ENCODE measurements at places on chromosomes 3 and 15.

- H3K27ac ChIP-seq: no peak overlapping the region
- H3K4me1 ChIP-seq: peaks cover 5% of the 10 kb centered on the region
- no peak overlapping the region for H3K4me3 ChIP-seq
- H3K36me3 ChIP-seq: no peaks in the 10 kb centered on the region
Observed at GRCh38 chr3:33173103-33173502, 45.5 kb downstream of the SUSD5 start.

DNA sequence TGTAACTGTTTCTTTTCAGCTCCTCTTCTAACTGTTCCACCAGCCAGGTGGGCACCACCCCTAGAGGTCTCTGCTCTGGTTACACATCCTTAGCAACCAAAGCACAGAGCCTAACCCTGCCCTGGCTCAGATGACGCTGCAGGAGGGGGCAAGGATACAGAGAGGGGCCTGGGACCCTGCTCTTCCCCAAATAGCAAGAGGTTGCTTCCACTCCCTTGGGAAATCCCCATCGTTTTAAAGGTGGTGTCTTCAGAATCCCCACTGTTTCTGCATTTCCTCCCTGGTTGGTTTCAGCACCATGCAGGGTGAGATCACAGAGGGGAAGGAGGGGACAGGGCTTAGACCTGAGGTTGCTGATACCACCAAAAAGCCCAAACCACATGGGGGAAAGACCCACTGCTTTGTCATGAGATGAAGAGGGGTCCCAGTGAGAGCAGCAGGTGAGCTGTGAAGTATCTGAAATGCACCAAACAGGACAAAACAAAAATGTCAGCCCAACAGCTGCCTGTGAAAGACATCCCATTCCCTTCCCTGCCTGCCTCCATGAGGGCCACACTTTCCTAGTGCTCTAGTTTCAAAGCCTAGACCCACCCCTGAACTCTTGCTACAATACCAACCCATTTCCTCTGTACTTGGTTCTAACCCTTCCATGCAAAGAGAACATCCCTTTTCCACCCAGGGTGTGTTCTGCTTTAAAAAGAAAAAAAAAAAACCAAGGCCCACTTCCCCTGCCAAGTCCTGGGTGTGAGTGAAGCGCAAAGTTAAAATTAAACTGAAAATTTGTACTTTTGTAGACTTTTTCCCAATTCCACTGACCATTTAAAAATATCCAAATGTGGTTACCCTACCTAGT, 29.0 kb downstream of the ANP32A start:
- H3K4me3 ChIP-seq: no peak overlapping the region
- H3K36me3 ChIP-seq: peaks cover 7% of the 10 kb centered on the region
- H3K27ac ChIP-seq: no peak overlapping the region
- peaks cover 99% of the 10 kb centered on the region for H3K4me1 ChIP-seq
- H3K27me3 ChIP-seq: no peaks in the 10 kb centered on the region
- DNase-seq: no peak

- peak overlapping the region; percentile 53 for H3K27ac ChIP-seq
- peak overlapping the region; percentile 30 for H3K4me3 ChIP-seq
- DNase-seq: no peak
- peaks cover 22% of the 10 kb centered on the region for H3K27me3 ChIP-seq
- H3K36me3 ChIP-seq: no peaks in the 10 kb centered on the region
Observed at GRCh38 chr15:89749951-89750559, 994 bp downstream of the MESP1 start.

- H3K27me3 ChIP-seq: no peaks in the 10 kb centered on the region
- H3K4me3 ChIP-seq: no peak overlapping the region
- H3K4me1 ChIP-seq: no peaks in the 10 kb centered on the region
- H3K36me3 ChIP-seq: no peaks in the 10 kb centered on the region
- no peak overlapping the region for H3K27ac ChIP-seq
Observed at GRCh38 chr3:67311440-67311839, 313.3 kb downstream of the KBTBD8 start.

GRCh38 chr15:57198131-57198530, 178.2 kb upstream of the CGNL1 start:
- no peak overlapping the region for H3K4me3 ChIP-seq
- H3K27me3 ChIP-seq: no peaks in the 10 kb centered on the region
- peaks cover 4% of the 10 kb centered on the region for H3K4me1 ChIP-seq
- H3K36me3 ChIP-seq: peaks cover 15% of the 10 kb centered on the region
- H3K27ac ChIP-seq: no peak overlapping the region
- no peak for DNase-seq

DNA sequence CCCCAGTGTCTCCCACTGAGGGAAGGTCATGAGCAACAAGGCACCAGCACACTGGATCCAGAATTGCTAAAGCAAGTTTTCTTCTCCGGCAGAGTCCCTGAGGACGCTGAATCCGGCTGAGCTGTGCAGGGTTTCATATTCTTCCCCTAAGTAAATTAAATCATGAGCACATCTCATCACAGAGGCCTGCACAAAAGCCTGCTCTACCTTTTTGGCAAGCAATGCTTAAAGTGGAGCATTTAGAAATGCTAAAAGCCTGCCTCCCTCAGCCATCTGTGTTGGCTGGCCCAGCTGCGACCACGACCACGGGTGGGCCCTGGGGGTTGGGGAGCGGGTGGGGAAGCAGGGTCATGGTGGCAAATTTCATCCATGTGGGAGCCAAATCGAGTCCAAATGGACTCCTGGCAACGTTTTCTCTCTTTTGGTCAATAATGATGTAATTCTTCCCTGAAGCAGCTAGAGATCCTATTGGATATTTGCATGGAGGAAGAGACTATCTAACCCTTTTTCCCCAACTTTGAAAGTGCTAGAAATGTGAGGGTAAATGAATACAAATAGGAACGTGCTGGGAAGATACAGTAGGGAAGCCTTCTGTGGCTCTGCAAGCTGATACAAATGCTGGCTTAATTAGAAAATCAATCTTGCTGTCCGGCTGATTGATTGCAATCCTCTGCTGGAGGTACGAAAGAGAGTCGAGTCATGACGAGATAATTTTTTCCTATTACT, 532.8 kb upstream of the TBL1XR1 start:
- H3K4me3 ChIP-seq: no peak overlapping the region
- H3K27me3 ChIP-seq: no peaks in the 10 kb centered on the region
- peak overlapping the region; percentile 50 for H3K27ac ChIP-seq

DNA sequence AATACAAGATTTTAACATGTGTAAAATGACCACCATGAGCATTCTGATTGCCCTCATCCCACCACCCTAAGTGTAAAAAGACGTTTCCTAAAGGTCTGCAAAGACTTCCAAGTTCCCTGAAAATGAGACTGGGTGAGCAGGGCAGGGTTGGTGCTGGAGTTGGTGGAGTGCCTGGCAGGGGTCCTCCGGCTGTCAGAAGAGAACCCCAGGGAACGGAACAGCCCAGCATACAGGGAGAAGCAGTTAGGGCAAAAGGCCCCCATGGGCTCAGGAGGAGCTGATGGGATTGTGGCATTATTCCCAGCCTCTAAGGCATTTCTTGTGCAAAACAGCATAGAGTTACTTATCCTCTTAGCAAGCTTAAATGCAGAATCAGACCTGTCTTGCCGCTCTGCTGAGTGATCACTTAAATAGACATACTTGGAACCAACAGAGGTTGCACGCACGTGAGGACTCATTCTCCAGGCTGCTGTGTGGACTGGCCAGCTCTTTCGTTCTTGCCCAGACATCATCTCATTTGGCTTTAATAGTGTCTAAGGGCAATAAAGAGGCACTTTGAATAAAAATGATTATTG, 36.0 kb downstream of the XYLB start:
- H3K4me3 ChIP-seq: no peak overlapping the region
- H3K36me3 ChIP-seq: peaks cover 20% of the 10 kb centered on the region
- no peak for DNase-seq
- no peaks in the 10 kb centered on the region for H3K4me1 ChIP-seq
- H3K27ac ChIP-seq: no peak overlapping the region
- H3K27me3 ChIP-seq: no peaks in the 10 kb centered on the region

GRCh38 chr3:140387244-140387643, 290.6 kb upstream of the TRIM42 start:
- no peaks in the 10 kb centered on the region for H3K36me3 ChIP-seq
- no peak overlapping the region for H3K27ac ChIP-seq
- no peaks in the 10 kb centered on the region for H3K27me3 ChIP-seq
- no peak for DNase-seq

DNA sequence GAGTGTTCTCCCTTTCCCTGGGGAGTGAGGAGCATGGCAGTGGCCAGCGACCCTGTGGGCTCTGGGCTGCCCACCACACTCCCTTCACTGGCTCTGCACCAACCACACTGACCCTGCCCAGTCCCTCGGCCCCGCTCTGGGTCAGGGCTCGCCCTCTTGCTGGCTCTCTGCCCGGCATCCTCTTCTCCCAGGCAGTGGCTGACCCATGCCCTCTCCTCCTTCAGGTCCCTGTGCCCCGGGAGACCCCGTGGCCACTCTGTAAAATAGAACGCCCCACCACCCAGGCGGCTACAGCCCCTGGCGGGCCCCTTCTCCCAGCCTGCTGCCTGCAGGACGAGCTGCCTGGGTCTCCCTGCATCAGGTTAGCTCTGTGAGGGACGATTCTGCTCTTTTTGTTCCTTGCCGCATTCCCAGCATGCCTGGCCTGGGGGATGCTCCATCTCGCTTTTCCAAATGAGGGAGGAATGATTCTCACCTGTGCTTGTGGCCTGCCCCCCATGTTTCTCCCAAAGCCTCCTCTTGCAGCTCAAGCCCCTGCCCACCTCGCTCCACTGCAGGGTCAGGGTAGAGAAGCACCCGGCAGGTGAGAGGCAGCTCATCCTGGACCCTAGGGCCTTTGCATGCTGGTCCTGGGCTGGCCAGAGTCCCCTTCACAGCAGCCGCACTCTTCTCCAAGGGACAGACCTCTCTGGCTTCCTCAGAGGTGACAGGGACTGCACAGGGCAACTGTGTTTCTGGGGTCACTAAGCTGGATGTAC, 14.5 kb upstream of the CFAP100 start:
- no peak overlapping the region for H3K27ac ChIP-seq
- DNase-seq: no peak
- H3K27me3 ChIP-seq: no peaks in the 10 kb centered on the region
- H3K4me3 ChIP-seq: no peak overlapping the region
- no peaks in the 10 kb centered on the region for H3K4me1 ChIP-seq
- H3K36me3 ChIP-seq: no peaks in the 10 kb centered on the region

- peaks cover 13% of the 10 kb centered on the region for H3K36me3 ChIP-seq
- DNase-seq: no peak
- no peak overlapping the region for H3K4me3 ChIP-seq
Observed at GRCh38 chr3:101643861-101644613, 32.9 kb downstream of the ZBTB11 start.

- no peaks in the 10 kb centered on the region for H3K27me3 ChIP-seq
- H3K4me3 ChIP-seq: no peak overlapping the region
- H3K36me3 ChIP-seq: no peaks in the 10 kb centered on the region
- peak overlapping the region; percentile 80 for H3K27ac ChIP-seq
- H3K4me1 ChIP-seq: peaks cover 89% of the 10 kb centered on the region
- DNase-seq: peak; percentile 68
Observed at GRCh38 chr15:68365140-68365745, 66.7 kb downstream of the ITGA11 start.

DNA sequence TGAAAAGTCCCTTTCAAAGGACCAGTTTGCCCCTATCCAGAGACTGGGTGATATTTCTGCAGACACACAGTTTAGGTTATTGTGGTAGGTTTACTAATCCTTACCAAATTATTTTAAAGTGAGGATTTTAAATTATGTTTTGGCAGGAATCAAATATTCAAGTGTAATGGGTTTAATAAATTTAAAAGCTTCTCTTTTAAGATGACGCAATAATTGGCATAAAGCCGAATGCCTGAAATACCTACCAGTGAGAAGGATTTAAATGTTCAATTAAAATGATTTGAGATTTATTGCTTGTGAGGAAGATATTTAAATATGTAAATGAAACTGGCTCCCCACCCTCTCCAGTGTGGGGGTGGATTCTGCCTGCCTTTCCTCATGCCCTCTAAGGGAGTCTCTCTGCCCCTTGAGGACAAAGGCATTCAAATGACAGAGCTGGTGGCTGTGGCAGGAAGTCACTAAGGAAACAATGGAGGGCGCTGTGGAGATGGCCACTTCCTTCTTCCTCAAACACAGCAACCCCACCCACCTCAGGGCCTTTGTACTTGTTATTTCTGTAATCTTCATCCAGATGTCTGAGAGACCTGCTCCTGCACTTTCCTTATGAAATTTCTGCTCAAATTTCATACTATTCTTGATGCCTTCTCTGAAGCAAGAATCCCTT, 131.7 kb downstream of the TNIK start:
- H3K36me3 ChIP-seq: no peaks in the 10 kb centered on the region
- DNase-seq: no peak
- no peak overlapping the region for H3K27ac ChIP-seq

DNA sequence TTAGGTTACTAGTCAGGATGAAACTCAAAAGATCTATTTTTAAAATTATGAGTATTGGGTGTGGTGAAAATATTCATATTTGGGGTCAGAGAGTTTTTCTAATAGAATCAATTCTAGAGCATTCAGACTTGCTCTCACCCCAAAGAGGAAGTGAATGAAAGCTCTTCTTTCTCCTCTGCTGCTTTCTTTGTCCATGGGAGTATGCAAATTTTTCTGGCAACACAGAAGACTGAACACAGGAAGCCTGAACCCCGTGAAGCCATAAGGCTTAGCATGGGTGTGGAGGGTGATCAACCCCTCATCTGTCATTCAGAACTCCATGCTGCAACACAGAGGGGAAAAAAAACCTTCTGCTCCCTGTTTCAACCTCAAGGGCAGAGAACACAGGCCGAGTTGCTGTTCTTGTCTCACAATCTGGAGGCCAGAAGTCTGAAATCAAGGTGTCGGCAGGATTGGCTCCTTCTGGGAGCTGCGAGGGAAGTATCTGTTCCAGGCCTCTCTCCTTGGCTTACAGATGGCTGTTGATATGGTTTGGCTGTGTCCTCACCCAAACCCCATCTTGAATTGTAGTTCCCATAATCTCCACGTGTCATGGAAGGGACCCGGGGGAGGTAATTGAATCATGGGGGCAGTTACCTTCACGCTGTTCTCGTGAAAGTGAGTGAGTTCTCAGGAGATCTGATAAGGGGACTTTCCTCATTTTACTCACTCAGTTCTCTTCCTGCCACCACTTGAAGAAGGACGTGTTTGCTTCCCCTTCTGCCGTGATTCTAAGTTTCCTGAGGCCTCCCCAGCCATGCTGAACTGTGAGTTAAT, 33.7 kb upstream of the CD47 start:
- no peaks in the 10 kb centered on the region for H3K4me1 ChIP-seq
- no peak for DNase-seq
- H3K4me3 ChIP-seq: no peak overlapping the region
- no peak overlapping the region for H3K27ac ChIP-seq
- no peaks in the 10 kb centered on the region for H3K36me3 ChIP-seq
- no peaks in the 10 kb centered on the region for H3K27me3 ChIP-seq

Data from heart left ventricle (tissue), 16 donors.